ENCODE measurements at places on chromosomes 4 and X.

GRCh38 chr4:17188547-17189400, 290.3 kb upstream of the LDB2 start:
- DNase-seq: no peak

DNA sequence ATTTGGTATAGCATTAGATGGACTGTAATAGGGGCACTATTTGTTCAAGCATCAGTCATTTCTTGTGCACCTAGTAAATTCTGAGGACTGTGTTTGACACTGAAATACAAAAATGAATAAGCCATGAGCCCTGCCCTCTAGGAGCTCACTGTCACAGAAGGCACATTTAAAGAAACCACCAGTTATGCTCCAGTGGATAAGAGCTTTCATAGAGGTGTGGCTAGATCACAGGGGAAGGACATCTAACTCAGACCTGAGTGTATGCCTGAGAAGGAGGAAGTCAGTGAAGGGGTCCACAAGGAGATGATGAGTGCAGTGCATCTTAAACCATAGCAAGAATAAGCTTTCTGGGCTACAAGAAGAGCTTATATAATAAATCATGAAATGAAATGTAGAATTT, 40.1 kb downstream of the BTC start:
- no peak for DNase-seq

- DNase-seq: no peak
Measured at GRCh38 chr4:6335040-6335590, 65.5 kb downstream of the WFS1 start.

- no peak for DNase-seq
Measured at GRCh38 chrX:38326086-38326485, 1.2 kb downstream of the RPGR start.

- no peak for DNase-seq
Measured at GRCh38 chr4:10232114-10232513, 115.5 kb upstream of the WDR1 start.

DNA sequence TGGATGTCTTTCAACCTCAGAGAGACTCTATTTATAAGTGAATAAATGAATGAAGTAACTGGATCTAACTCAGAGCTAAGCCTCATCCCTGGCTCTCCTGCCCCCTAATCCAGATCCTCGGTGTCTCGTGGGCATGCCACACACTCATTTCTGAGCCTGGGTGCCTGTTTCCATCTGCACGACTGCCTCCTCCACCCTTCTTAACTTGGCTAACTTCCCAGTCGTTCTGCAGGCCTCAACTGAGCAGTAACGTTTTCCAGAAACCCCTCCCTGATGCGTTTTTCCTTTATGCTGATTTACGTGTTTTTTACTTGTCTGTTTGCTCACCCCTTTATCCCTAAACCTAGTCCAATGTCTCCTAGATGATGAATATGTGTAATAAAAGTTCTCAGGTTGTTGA, 186.9 kb upstream of the HS3ST1 start:
- DNase-seq: no peak

Data from MV-4-11 (cell line).